SJSA1 (cell line): ENCODE measurements at places on chromosomes 1 and 21.

GRCh38 chr1:54806931-54807611 is 5.9 kb upstream of the TTC22 start:
- peak; percentile 59 for DNase-seq

GRCh38 chr1:232932486-232933425 is 17.7 kb upstream of the NTPCR start:
- DNase-seq, result no peak

- DNase-seq, result no peak
Measured at GRCh38 chr1:186899577-186899976, 70.8 kb downstream of the PLA2G4A start.

- no peak for DNase-seq
Measured at GRCh38 chr1:239228451-239228850, 157.9 kb upstream of the CHRM3 start.

GRCh38 chr1:167669209-167670124 is 39.4 kb downstream of the RCSD1 start:
- DNase-seq, result no peak

- DNase-seq, result no peak
Measured at GRCh38 chr1:230320804-230321203, 105.3 kb downstream of the PGBD5 start.

DNA sequence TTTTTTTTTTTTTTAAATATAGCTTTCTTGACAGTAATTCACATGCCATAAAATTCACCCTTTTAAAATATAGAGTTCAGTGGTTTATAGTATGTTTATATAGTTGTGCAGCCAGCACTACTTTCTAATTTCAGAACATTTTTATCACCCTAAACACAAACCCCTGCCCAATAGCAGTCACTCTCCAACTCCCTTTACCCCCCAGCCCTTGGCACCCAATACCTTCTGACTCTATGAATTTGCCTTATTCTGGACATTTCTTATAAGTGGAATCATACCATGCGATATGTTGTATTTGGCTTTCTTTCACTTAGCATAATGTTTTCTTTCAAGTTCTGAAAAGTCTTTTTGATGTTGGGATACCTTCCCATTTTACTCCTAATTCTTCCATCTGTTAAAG is 42.5 kb upstream of the NEXN start:
- DNase-seq, result no peak

GRCh38 chr1:26350701-26351589 is 3.0 kb downstream of the CRYBG2 start:
- DNase-seq, result peak; percentile 31

GRCh38 chr21:14569868-14570267 is 23.8 kb upstream of the SAMSN1 start:
- DNase-seq, result no peak

DNA sequence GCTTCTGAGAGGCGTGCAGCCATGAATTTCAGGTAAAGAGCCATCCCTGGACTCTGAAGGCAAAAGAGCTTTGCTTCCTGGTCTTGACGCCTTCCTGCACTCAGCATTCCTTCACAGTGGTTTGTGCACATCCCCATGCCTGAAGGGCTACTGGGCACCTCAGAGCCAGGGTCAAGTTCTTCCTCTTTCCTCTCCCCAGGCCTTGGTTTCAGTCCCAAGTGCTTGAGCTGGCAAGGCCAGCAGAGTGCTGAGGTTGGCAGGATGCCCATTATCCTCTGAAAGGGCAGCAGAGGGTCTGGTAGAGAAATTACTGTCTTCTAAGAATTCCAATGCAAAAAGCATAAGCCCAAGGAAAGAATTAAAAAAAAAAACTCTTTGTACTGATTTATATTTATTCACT is 1064.9 kb downstream of the TTLL7 start:
- DNase-seq, result no peak

GRCh38 chr1:161158316-161159010 is 837 bp upstream of the USP21 start:
- no peak for DNase-seq

- DNase-seq, result no peak
Measured at GRCh38 chr1:114024049-114024448, 44.8 kb downstream of the OLFML3 start.

DNA sequence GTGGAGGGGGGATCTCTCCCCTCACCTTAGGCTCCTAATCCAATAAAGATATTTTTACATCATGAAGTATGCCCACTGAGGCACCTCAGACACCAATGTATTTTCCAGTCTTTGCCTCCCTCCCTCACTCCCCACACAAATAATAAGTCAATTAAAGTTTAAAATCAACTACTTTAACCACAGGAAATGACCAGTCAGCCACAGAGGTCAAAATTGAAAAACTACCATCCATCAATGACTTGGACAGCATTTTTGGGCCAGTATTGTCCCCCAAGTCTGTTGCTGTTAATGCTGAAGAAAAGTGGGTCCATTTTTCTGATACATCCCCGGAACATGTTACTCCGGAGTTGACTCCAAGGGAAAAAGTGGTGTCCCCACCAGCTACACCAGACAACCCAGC is 70.6 kb upstream of the DYNLT5 start:
- DNase-seq, result no peak

GRCh38 chr1:98969798-98970490 is 34.7 kb downstream of the PLPPR5 start:
- DNase-seq, result no peak

DNA sequence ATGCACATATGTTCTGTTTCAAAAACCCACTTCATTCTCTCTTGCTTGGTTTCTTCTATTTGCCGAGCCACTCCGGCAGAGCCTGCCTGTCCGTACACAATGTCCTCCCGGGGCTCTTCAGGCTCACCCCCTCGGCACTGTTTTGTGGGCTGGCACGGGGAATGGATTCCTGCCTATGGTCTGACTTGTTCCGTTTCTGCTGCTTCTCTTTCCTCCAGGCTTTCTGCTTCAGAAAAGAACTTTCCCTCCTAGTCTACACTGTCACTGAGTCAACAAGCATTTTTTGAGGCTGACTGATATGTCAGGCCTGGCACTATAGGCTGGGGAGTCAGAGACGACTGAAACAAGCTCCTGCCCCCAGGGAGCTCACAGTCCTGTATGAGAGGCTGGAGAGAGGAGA is 28.4 kb upstream of the SARS1 start:
- no peak for DNase-seq

GRCh38 chr1:158003406-158003800 is 10.0 kb downstream of the KIRREL1 start:
- no peak for DNase-seq

GRCh38 chr1:55474168-55474786 is 259.1 kb upstream of the USP24 start:
- DNase-seq, result no peak

- DNase-seq, result no peak
Measured at GRCh38 chr1:12521096-12521495, 96.9 kb downstream of the DHRS3 start.

GRCh38 chr1:196425513-196425912 is 182.7 kb downstream of the KCNT2 start:
- DNase-seq, result no peak

DNA sequence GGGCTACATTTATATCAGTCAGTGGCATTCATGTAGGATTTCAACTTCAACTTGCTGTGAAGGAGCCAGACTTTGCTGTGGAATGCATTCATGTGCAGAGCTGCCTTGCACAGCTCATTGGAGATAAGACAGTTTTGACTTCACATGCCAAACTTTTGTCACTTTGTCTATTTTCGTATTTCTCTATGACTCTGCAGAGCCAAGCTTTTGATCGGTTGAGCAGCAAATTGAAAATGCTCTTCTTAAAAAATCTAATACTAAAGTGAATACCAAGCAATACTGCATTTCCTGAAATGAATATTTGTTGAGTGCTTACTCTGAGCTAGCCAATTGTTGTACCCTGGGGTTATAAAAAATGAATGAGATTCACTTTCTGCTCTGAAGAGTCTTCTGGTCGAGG is 388.7 kb downstream of the ST6GALNAC3 start:
- no peak for DNase-seq

- no peak for DNase-seq
Measured at GRCh38 chr1:173758980-173759379, 44.2 kb downstream of the KLHL20 start.

DNA sequence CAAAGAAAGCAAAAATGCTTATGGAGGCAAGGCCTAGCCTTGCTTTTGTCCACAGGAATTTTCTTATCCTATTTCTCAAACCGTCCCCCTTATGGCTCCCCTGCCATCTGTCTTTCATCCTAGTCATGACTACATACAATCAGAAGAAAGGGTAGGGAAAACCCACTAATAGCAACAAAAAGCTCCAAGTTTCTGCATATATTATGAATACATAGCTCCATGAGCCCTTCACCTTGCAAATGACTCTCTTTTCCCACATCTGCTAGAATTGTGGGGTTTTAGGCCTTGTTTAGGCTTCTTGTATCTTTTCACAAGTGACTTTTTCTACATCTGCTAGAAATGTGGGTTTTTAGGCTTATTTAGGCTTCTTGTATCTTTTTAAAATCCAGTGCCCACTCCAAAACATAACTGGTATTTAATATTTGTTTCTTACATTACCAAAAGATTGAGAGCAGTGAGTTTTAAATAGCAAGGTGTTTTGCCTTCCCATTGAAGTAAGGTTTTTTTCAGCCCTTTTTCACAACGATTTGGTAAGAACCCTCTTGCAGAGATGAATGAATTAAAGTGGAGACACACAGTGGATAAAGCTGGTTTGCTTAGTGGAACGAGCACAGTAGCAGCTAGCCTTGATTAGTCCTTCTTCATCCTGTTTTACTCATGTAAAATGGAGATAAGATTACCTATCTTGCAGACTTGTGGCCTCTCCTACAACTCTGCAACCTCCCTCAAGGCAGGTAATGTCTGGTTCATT is 4.4 kb downstream of the GADD45A start:
- DNase-seq, result no peak

DNA sequence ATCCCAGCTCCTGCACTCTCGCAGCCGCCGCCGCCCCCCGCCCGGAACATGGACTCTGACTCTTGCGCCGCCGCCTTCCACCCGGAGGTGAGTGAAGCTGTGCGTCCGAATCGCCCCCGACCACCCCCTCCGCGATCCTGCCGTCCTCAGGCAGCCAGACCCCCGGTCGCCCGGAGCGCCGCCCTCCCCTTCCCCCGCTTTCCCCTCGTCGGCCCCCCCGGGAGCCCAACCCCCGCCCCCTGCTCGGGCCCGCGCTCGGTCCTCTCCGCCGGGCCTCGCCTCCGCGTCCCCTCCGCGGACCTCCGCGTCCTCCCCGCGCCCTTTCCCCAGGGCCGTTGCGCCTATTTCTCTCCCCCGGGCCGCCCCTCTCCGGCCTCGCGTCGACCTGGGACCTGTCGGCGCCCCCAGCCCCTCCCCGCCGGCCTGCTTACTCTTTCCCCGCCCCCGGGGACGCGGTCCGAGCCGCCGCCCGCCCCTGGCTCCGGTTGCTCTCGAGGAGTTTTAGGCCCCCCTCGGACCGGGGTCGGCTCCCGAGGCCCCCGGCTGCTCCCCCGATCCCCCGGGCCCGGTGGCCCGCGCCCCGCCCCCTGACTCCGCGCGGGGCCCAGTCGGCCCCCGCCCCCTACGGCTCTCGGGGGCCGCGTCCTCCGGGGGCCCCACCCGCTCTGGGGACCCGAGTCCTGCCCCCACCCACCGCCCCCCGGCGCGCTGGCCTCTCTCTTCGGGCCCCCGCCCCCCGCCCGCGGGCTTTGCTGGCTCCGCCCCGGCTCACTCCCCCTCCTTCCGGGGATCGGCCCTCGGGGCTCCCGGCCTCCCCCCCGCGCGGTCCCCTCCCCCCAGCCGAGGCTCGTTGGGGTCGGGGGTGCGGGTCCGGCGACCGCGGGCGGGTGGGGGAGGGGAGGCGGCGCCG is 743 bp downstream of the PHF13 start:
- DNase-seq, result no peak

- no peak for DNase-seq
Measured at GRCh38 chr1:182368903-182369302, 22.7 kb downstream of the GLUL start.

GRCh38 chr1:87905651-87906050 is 577.0 kb downstream of the LMO4 start:
- no peak for DNase-seq

GRCh38 chr1:93255222-93256079 is 74.9 kb downstream of the CCDC18 start:
- DNase-seq, result peak; percentile 52

DNA sequence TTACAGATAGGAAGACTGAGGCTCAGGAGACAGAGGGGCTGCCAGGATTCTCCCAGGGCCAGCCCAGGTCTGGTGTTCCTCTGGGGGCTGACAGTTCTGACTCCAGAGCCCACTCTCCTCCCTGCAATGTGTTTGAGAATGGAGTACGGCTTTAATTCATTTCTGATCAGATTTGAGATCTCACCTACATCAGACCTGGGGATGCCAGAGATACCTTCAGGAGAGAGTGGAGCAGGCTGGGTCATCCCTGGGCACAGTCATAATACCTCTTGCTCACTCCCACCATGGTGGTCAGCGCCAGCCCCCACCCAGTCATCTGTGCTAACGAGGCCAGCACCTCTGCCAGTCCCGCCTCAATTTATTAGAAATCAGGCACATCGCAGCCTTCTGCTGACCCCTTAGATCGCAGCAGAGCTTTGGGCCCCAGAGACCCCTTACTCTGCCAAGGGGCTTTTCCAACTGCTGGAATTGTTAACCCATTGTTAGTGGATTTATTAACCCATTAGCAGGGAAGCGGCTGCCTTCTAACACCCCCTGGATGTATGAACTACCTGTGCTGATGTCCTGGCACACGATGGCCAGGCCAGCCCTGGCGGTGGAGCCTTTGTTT is 352.1 kb downstream of the MATN1 start:
- no peak for DNase-seq

DNA sequence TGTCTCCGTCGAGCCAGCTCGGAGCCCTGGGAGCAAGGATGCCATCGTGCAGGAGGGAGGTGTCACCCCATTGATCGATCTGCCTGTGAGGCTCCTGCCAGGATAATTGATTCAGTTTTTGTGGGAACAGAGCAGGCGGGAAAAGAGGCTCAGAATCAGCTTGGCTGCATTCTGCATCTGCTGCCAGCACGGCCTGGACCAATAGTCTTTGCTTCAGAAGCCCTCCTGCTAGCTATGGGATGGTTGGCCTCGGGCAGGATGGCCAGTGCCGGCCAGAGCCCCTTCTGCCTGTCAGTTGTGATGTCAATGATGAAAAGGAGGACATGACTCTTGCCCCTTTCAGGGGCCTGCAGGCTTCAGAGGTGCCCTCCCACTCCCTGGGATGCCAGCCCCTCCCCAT is 39.6 kb downstream of the PTPRF start:
- DNase-seq, result no peak
